ENCODE measurements at places on chromosomes 7 and 10.

GRCh38 chr7:46032942-46033341 lies 111.9 kb upstream of the IGFBP3 start:
- no peak for DNase-seq

DNA sequence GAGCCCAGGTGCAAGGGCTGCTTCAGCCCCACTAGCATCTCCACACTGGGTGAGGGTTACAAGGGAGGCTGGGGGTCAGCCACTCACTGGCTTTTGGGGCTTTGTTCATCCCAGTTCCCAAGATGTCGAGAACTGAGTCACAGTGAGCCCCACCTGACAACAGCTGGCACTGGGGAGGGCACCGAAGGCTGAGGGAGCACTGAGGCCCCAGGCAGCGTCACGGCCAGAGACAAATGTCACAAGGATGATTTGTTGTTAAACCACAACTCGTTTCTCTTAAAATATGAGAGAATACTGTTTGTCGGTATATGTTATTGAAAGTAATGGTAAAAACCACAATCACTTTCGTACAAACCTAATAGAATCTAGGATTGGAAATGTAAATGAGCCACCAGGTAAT lies 219.9 kb downstream of the CELF2 start:
- DNase-seq, result no peak

DNA sequence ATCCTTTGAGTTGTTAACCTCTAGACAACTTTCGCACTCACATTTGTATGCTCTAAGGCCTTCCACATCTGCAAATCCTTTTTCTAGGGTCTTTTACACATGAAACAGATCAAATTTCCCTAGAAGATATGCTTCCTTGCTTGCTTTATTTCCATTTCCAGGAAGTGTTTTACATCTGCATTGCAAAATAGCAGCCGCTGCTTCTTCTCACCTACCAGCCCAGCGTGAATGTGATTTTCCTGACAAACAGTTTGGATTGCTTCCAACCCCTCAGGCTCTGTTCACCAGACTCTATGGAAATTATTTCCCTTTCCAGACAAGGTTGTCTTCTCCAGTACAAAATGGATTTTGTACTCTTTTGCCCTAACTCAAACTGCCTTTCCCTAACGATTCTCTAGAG lies 50.9 kb upstream of the PAPSS2 start:
- DNase-seq, result no peak

DNA sequence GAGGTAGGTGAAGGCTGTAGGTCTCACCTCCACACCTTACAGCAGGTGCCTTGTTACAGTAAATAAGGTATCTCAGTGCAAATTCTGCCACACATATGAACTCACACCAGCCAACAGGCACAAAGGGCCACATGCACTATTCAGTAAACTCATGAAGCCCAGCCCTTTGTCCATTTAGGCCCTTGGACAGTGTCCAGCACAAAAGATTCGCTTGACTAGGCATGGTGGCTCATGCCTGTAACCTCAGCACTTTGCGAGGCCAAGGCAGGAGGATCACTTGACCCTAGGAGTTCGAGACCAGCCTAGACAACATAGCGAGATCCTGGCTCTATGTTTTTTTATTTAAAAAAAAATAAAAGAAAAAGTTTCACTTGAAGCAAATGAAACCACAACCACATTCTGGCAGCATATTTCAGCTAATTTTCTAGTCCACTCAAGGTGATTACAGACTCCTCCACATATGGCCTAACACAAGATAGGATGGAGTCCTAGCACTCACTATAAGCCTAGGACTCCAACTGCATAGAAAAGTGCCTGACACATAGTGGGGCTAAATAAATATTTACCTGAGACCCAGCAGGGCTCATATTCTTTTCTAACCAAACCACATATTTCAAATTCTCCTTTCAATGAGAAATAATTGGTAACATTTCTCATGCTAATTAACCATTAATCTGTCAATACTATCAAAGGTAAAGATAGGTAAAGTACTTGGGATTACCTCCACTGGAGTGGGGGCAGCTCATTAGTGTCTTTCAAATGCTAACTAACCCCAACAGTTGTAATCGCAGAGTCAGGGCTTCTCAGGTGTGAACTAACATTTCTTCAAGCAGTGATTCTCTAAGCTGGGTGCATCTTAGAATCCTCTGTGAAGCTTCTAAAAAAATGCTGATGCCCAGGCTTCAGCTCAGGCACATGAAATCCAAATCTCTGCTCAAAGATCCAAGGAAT lies 4.5 kb upstream of the ANKRD1 start:
- DNase-seq, result no peak

GRCh38 chr7:142383841-142384492 lies 126.1 kb upstream of the PRSS58 start:
- DNase-seq, result no peak

- no peak for DNase-seq
Observed at GRCh38 chr10:65395631-65396030, 1530.2 kb upstream of the LRRTM3 start.

- DNase-seq, result no peak
Observed at GRCh38 chr10:129169115-129169514, 297.9 kb upstream of the MGMT start.

- DNase-seq, result peak; percentile 98
Observed at GRCh38 chr10:68331455-68332258, at the start of gene HNRNPH3. Gene HNRNPH3 (plus strand): TSS chr10:68332064. CDS start chr10:68337222, 5,158 bp downstream.

DNA sequence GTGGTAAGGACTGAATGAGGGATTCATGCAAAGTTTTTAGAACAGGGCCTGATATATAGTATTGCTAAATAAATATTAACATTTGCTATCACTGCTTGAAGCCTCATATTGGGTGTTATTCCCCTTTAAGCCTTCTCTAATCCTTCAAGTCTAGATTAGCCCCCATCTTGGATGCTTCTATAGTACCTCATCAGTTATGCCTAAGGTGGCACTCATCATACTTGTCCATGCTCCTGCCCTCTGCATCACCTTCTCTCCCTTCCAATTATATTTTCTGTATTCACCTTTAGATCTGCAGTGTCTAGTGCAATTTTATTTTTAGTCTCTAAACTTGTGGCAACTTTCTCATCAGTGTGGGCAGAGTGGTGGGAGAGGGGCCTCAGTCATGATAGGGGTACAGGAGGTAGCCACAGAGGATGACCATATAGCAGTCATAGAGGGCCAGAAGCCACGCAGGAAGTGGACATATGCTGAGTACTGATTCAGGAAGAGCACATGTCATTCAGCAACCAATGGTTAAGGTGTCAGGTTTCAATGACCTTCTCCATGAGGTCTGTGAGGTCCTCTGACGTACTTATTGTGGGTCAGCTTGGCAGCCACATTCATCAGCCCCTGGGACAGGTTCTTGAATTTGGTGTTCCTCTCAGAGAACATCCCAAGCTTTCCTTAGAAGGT lies 2.5 kb downstream of the ENTPD1 start:
- no peak for DNase-seq

- DNase-seq, result no peak
Observed at GRCh38 chr10:48462482-48463020, 142.3 kb downstream of the ARHGAP22 start.

DNA sequence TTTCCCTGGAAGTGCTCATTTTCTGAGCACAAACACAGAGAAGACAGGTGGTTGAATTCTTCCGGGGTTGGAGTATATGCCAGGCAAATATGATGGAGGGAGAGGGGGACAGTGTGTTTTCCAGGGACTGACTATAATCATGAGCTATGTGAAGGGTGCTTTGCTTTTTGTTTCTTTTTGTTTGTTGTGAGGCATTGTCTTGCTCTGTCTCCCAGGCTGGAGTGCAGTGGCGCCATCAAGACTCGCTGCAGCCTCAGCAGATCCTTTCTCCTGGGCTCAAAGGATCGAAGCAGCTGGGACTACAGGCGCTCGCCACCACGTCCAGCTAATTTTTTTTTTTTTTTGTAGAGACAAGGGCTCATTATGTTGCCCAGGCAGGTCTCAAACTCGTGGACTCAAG lies 47.3 kb upstream of the CPN1 start:
- no peak for DNase-seq

DNA sequence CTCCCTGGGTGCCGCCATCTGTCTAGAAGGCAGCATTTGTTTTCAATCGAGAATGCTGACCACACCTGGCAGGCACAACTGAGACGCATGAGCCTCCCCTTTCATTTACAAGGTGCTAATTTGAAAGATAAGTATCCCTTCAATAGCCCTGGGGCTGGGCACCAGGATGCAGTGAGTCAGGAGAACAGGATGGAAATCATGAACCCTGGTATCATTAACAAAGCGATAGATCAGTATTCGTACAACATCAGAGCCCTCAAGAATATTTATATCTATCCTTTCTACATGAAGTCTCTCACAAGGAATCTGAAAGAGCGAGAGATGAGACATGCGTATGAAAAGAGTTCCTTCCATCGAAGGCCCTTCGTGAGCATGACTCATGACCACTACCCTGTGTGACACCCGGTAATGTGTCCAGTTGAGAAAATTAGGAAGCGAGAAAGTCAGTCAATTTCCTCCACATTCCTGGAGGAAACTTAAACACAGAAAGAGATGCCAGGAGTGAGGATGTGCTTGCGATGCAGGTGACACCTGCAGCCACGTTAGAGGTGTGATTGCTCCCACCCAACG lies 123.1 kb upstream of the PITRM1 start:
- DNase-seq, result no peak

DNA sequence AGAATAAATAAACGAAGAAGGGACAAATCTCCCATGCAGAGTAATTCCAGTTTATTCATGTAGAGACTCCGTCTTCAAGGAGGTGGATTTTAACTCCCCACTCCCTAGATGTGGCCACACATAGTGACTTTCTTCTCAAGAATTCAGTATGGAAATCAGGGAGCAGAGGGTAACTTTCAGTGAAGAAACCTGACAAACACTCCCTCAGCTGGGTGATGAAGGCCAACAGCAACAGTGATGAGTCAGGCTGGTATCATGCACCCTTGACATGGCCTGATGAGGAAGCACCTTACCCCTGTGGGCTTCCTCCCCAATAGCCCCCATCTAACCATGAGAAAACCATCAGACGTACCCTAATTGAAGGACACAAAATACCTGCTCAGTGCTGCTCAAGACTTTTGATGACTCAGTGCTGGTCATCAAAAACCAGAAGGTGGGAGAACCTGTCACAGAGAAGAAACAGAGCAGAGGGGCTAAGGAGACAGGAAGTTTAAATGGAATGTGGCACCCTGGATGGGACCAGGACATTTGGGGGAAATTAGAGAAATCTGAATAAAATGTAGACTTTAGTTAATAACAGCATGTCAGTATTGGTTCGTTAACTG lies 50.6 kb downstream of the ADAMTS14 start:
- DNase-seq, result no peak

GRCh38 chr10:121070275-121071070 lies 219.3 kb downstream of the WDR11 start:
- DNase-seq, result peak; percentile 75

DNA sequence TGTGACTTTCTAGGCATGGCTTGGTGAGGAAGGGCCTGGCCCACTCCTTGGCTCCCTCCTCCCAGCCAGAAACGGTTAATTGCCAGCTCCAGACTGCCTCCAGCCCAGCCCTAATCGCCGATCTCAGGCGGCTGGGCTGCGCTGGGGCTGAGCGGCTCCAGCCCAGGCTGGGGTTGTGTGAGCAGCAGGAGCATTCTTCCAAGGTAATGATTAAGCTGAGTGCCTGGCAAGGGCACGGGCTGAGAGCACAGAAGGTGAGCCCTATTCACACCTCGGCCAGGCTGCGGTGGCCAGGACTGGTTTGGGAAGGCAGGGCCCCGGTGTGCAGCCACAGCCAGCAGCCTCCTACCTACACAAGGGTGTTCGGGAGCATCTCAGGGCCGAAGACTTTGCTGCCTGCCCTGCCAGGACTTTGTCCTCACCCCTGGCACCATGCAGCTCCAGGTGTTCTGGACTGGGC lies at the start of gene TMEM72:
Gene TMEM72 (plus strand): TSS at position 257 of the 460 bp plus-strand sequence. CDS start 176 bp downstream, at position 433.
- DNase-seq, result peak; percentile 62

- no peak for DNase-seq
Observed at GRCh38 chr10:13930120-13930519, 343.4 kb downstream of the PRPF18 start.

GRCh38 chr10:45255706-45256105 lies 59.7 kb downstream of the OR13A1 start:
- no peak for DNase-seq

DNA sequence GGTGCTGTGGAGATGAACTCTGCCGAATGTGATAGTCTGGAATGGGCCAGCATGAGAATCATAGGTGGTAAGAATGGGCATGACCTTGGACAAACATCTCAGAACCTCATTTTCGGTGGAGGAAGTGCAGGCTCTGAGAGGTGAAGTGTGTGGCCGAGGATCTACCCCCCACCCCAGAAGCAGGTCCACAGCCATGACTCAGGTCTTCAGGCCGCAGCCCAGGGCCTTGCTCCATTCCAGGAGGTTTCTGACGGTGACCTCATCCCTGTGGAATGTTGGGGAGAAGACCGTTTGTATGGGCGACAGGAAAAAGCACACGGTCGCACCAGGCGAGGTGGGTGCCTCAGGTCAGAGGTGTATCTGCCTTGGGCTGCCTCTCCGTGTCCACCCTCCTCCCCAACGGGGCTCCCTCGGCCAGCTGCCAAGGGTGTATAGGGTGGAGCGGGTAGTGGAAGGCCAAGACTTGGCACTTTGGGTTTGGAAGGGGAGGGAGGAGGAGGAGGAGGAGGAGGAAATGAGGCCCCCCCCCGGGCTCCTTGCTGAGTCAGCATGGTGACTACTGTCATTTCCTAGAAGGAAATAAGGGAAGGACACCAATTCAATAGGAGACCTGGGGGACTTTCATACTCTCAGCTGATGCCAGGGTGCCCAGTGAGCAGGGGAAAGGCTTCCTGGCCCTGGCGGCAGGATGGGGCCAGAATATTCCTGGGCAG lies 168.0 kb upstream of the RHEB start:
- peak; percentile 99 for DNase-seq

- peak; percentile 82 for DNase-seq
Observed at GRCh38 chr7:8190119-8190895, 71.7 kb downstream of the ICA1 start.

DNA sequence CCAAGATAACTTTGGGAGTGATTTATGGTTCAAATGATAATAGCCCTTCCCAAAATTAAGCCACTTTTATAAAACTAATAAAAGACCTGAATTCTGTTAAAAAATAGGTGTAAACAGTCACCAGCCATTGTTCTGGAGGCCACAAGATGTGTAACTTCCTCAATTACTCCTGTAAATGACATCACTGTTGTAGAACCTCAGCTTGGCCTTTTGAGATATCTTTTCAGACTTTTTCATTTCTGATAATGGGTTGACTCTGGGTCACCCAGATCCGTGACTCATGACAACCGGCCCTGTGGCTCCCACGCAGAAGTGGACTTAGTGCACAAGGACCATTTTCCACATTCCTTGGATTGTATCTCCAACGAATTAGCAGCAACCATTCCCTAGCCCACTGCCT lies 106.6 kb downstream of the DKK1 start:
- DNase-seq, result no peak

- peak; percentile 75 for DNase-seq
Observed at GRCh38 chr7:30164567-30164966, 29.8 kb downstream of the MTURN start.
